ENCODE measurements at places on chromosomes 4 and X. TPM values are rescaled to one million over a fixed set of nuclear protein-coding genes. Genes with fewer than 3 reads are reported as not detected.

C4orf36 gene
- 2.1 TPM for total RNA-seq

FRAS1 gene
- total RNA-seq: 12.4 TPM

DCAF8L2 gene
- total RNA-seq: not detected

UCP1 gene
- not detected for total RNA-seq

TRIM75 gene
- not detected for total RNA-seq

SPANXB1 gene
- total RNA-seq: not detected

NDST3 gene
- total RNA-seq: not detected

GPR82 gene
- 0.26 TPM for total RNA-seq

TLL1 gene
- 7.9 TPM for total RNA-seq

MAGEA8 gene
- not detected for total RNA-seq

GAGE2A gene
- total RNA-seq: not detected

FGF5 gene
- not detected for total RNA-seq

DGKQ gene
- total RNA-seq: 17.0 TPM

LRCH2 gene
- 7.4 TPM for total RNA-seq

AREG gene
- 7.4 TPM for total RNA-seq

SCD5 gene
- 7.3 TPM for total RNA-seq

ODAPH gene
- not detected for total RNA-seq

MAGEA9B gene
- not detected for total RNA-seq

PABPC1L2A gene
- total RNA-seq: not detected

AMOT gene
- total RNA-seq: 27.5 TPM

TCEANC gene
- total RNA-seq: 3.4 TPM

PAGE2 gene
- total RNA-seq: not detected

H2BW2 gene
- 0.26 TPM for total RNA-seq

HERC5 gene
- total RNA-seq: 3.0 TPM

COL4A5 gene
- 94.6 TPM for total RNA-seq

RTL3 gene
- total RNA-seq: not detected

ASB11 gene
- not detected for total RNA-seq

ZNF674 gene
- 8.5 TPM for total RNA-seq

PDGFC gene
- total RNA-seq: 13.8 TPM

CSAG2 gene
- not detected for total RNA-seq

CYSLTR1 gene
- total RNA-seq: 3.8 TPM

SLC9A6 gene
- 12.9 TPM for total RNA-seq

PSAPL1 gene
- not detected for total RNA-seq

CSAG3 gene
- total RNA-seq: not detected

LEF1 gene
- total RNA-seq: 20.7 TPM

RHOXF2 gene
- total RNA-seq: not detected

HTR2C gene
- 0.75 TPM for total RNA-seq

All from ureter (tissue), 1 donor.